Fibroblast of skin of right biceps (primary cell): ENCODE measurements at places on chromosomes 6 and 20.
A peak's percentile ranks its signal among the peaks of the same experiment; 100 is the strongest.

DNA sequence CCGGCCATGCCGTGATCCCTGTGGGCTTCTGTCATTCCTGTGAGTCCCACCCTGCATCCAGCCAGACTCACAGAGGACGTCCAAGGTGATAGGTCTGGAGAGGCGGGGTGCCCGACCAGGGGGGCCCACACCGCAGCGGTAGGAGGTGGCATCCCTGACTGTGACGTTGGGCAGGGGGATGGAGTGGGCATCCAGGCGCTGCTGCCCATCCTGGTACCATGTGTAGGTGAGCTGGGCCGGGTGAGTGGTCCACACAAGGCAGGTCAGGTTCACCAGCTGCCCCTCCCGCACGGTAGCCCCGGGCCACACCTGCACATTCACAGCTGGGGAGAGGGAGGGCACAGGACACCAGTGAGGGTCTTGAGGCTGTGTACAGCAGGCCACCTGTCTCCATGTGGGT lies 11.6 kb upstream of the ADAM33 start:
- DNase-seq: no peak

- DNase-seq: peak; percentile 12
These were observed 32.5 kb downstream of the SLC22A2 start for GRCh38 chr6:160226118-160226591.

GRCh38 chr6:101851911-101852310 lies 458.4 kb downstream of the GRIK2 start:
- no peak for DNase-seq

DNA sequence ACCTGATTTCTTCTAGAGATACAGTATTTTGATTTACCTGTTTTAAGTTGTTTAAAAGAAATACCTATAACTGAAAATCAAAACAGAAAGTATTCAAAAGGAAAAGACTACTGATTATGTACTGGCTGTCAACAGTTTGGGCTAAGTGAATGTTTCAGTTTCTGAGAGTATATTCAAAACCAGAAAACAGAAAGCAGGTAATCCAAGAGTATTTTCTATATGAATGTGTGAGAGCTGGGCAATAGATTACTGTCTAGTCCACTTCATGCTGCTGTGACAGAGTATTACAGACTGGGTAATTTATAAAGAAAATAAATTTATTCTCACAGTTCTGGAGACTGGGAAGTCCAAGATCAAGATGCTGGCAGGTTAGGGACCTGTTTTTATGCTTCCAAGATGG lies 261.0 kb downstream of the ARHGAP18 start:
- DNase-seq: no peak

- DNase-seq: no peak
These were observed 3.5 kb downstream of the ZFAND3 start for GRCh38 chr6:37822851-37823682.

DNA sequence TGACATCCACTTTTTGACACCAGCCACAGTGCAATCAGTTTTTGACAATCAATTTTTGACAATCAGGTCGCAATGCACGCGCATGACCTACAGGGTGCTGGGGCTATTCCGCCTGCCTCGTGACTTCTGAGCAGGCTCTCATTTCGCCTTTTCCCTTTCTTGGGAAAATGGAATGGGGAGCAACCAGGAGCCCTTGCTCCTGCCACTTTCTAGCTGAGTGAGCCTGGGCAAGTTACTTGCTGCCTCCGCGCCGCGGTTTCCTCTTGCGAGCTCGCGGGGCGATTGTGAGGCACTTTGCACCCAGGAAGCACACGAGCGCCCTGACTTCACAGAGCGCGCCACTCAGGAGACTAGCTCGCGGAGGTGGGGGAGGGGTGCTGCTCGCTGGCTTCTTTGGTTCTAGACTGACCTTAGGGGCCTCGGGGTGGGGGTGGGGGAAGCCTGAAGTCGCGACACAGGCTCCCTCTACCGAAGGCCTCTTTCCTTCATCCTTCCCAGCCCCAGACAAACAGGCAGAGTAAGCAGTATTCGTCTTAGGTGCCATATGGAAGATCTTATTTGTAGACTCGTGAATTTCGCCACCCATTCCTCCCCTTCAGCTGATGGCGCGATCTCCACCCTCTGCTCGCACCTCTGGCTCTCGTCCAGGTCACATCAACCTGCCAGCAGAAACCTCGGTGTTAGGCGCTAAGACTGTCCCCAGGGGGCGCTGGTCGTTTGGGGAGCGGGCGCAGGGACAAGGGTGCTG lies 4.6 kb downstream of the TP53TG5 start:
- peak; percentile 78 for DNase-seq

DNA sequence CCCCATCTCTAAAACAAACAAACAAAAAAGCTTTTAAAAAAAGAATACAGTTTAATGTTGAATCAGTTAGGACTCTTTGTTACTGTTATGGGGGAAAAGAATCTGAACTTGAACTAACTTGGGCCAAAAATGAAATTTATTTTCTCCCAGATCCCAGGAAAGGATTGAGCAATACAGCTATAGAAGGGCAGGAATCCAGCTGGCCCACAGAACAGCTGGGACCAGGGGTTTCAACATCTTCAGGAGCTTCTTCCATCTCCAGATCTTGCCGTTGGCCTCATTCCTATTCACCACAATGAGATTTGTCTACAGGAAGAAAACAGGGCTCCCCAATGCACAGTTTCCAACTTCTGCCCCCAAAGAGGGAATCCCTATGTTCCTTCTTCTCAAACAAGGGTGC lies 43.2 kb upstream of the AKAP12 start:
- DNase-seq: peak; percentile 48

GRCh38 chr6:44636561-44637248 lies 249.2 kb downstream of the CDC5L start:
- no peak for DNase-seq

GRCh38 chr6:142838821-142839685 lies 105.9 kb downstream of the HIVEP2 start:
- peak; percentile 40 for DNase-seq

- no peak for DNase-seq
These were observed 261.9 kb upstream of the ECI2 start for GRCh38 chr6:4397307-4397706.

DNA sequence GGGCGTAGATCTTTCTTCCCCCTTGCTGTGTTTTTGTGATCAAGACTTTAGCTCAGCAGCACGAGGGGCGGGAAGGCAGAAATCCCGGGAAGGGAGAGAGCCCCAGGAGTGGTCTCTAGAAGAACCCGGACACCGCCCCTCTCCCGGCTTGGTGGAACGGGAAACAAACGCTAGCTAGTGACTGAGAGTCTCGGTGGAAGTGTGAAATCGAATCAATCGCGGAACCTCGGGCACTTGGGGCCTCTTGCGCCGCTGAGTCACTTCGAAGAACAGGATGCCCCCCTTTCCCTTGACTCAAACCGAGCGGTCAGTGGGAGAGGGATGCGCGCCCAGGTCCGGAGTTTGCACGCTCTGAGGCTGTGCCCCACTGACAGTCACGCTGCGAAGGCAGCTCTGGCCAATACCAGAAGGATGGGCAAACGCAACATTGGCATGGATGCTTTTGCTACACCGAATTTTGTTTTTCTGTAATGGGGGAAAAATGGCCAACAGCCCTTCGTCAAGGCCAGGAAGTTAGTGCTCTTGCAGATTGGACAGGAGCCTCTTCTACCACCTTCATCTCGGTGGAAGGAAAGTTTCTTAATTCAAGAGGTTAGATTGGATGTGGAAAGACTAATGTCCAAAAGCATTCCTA lies 1.6 kb upstream of the OLIG3 start:
- no peak for DNase-seq

DNA sequence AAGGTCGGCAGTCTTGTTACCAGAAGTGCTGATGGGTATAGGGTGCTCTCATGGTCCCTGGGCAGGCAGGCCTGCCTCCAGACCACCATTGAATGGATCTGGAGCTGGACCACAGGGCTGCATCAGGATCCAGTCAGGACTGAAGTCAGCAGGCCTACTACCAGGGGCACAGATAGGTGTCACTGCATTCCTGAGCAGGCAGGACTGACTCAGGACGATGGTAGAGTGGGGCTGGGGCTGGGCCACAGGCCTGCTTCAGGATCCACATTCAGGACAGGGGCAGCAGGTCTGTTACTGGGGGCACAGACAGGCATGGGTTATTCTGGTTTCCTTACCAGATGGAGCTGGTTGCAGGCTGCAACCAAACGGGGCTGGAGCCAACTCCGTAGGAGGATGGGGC lies 51.4 kb upstream of the MAP3K4 start:
- DNase-seq: no peak

DNA sequence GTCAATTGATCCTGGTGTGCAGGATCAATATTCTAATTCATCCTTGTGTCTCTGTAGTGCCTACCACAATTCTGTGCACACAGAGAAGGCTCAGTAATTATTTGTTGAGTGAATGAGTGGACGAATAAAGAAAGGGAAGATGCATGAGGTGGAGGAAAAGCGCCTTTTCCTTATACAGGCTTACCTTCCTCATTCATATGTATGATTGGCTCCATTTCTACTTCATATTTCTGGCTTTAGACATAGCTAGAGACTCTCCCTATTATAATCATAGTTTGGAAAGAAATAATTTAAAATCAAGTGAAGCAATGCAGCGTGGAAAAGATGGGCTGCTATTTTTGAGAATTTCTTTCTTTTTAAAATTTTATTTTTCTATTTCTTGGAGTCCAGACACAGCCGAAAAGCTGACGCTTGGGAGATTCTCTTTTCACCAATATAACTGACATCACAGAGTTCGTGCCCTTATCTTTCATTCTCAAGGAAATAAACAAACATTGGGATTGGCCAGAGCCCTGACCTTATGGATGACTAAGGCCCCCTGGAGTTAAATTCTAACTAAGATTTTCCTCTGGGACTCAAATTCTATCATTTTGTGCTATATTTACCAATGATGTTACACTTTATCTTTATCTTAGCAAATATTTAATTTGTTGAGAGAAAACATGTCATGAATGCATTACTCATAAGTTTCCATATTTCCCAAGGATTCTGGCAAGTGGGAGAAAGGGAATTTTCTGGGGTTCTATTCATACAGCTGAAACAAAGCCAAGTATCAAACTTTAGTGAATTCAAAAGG lies 48.1 kb downstream of the PRL start:
- DNase-seq: peak; percentile 82

- peak; percentile 76 for DNase-seq
These were observed 1.1 kb downstream of the FBXO30 start for GRCh38 chr6:145813285-145814034.

- peak; percentile 52 for DNase-seq
These were observed 76.9 kb downstream of the GMDS start for GRCh38 chr6:2168480-2168879.

GRCh38 chr6:35209081-35209480 lies 4.7 kb upstream of the SCUBE3 start:
- no peak for DNase-seq
